CD4-positive, alpha-beta T cell (primary cell): ENCODE measurements at places on chromosomes 3 and 15. TPM values are rescaled to one million over a fixed set of nuclear protein-coding genes. Genes with fewer than 3 reads are reported as not detected.

The LTK gene
- total RNA-seq = 9.7 TPM

The UBA7 gene
- 213 TPM for total RNA-seq

The GOLGA6L10 gene
- total RNA-seq = 0.93 TPM

The CPN2 gene
- total RNA-seq = not detected

The TRIM42 gene
- not detected for total RNA-seq

The PCCB gene
- total RNA-seq = 8.3 TPM

The ITGA11 gene
- total RNA-seq = 0.08 TPM

The IL12A gene
- total RNA-seq = 1.0 TPM
